Activated CD4-positive, alpha-beta T cell treated with anti-CD3 and anti-CD28 coated beads for 36 hours (primary cell): ENCODE measurements at places on chromosomes 3 and 15.

GRCh38 chr3:120470870-120471269 is 20.1 kb upstream of the FSTL1 start:
- no peak for DNase-seq

DNA sequence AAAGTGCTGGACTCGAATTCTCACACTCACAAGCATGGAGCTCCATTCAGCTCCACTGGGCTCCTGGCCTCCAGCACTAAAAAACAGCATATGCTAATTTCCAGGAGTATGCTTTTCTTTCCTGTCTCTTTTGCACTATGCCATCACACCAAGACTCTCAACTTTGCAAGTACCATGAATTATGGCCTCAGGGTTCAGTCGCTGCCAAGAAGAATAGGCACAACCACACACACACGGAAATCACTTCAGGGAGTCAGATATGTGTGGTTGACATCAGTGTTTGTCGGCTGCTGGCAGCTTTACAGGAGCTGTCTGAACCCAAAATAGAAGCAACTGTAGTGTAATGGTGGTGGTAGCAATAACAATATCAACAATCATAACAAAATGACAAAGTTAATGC is 305.0 kb upstream of the SLCO3A1 start:
- no peak for DNase-seq

DNA sequence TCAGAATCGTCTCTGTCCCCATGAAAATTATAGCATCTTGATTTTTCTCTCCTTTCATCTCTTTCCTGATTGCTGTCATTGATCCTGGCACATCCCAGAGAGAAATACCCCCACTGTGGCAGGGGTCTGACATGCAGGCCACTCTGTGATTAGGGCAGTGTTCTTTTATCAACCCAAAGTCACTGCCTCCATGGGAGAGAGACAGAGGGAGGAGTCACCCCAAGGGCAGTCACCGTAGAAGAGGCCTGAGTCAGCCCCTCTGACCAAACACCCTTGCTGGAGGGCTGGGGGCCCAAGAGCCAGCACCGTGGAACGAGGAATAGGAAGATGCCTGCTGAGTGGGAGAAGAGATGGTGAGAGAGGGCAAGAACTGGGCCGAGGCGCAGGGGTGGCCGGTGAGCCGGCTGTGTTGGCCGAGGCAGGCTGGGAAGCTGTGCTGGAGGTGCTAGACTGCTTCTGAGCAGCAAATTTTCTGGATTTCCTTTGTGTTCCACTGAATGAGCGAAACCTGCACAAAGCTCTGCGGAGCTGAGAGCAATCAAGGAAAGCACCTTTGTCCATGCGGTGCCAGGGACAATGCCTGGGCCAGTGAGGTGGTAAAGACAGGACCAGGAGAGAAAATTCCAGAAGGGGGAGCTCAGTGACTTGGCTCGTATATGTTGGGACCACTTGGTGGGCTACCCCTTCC is 103.8 kb downstream of the ADCY5 start:
- no peak for DNase-seq

DNA sequence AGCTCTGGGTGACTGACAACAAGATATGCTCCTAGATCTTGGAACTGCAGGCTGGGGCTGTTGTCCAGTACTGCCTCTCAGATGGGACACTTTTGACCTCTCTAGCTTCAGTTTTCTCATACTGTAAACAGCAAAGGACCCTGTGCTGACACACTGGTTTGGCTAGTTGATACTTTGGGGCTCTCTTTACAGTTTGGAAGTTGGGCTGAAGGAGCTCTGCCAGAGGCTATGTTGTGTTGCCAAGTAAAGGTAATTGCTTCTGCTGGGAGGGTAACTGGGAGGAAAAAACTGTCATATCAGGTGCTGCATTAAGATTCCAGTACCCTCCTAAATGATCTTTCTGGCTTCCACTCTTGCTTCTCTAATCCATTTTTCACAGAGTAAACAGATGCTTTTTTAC is 54.0 kb downstream of the ISL2 start:
- DNase-seq = no peak

GRCh38 chr15:33871980-33872379 is 96.3 kb upstream of the CHRM5 start:
- no peak for DNase-seq

DNA sequence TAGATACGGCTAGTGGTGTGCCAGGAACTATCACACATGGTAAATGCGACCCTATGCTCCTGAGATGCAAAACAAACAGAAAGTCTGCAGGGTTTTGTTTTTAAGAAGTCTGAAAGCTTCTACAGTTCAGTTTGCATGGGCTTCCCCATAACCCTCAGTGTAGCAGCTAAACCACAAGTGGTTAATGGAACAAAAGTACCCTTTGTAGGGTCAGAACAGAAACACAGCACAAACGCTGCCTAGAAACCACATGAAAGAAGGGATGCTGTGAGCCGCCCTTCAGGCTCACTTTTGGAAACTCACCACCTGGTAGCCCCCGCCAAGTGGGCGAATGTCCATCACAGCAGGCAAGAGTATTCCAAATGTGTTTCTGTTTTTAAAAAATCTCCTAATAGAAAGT is 46.2 kb downstream of the CTDSPL start:
- DNase-seq = peak; percentile 30

GRCh38 chr3:186605078-186605477 is 7.8 kb upstream of the AHSG start:
- no peak for DNase-seq

DNA sequence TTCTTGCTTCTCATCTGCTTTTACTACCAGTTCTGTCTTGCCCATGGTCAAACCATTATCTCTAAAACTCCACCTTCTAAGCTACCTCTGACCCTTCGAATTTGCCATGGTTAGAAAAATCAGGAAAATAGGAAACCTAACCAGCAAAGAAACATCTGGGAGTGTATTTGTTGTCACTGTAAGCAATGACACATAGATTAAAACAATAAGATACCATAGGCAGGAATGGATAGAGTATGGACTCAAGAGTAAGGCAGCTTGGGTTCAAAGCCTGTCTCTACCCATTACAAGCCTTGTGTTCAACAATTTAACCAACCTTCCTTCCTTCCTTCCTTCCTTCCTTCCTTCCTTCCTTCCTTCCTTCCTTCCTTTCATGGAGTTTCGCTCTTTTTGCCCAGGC is 34.9 kb downstream of the CRTC3 start:
- no peak for DNase-seq

DNA sequence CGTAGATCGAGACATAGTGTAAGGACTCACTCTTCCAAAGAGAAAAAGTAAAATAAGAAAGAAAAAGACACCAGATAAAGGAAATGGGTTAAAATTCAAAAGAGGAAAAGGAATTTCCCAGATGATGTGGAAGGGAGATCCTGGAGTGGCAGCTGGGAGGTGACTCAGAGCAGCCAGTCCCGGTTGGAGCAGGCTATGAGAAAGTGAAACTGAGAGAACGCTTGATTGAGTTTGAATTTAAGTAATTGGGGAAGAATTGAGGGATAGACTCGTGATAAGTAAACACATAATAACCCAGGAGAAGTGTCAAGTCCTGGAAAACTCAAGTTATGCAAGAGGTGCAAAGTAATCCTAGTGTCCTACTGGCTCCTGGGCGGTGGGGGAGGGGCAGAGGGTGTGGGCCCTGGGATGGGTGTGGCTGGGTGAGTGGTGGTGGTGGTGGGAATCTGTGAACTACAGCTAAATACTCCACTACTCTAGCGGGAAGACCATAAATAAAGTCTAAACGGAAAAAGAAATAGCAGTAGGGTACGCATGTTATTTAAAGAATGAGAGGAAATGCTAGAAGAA is 1.2 kb downstream of the PRR20G start:
- no peak for DNase-seq
